BJ (cell line): ENCODE measurements at places on chromosomes 6 and 20. TPM values are rescaled to one million over a fixed set of nuclear protein-coding genes. Genes with fewer than 3 reads are reported as not detected.

- no peak for DNase-seq
These were observed 18.8 kb upstream of the EZR start for GRCh38 chr6:158837684-158838625.

DNA sequence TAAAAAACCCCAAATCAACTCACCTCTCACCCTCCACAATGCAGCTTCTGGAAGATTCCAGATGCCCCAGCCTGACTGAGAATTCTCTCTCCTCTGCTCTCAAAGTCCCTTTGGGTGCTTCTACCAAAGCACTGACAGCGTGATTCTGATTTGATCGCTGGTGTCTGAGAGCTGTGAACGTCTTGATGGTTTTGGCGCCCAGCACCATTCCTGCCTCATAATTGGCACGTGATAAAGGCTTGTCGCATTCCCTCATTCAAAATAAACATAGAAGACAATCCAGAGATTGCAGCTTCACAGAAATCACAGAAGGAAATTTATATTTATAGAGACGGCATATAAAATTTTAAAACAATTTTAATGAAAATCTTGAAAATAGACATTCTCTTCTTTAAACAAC is 24.1 kb upstream of the ECI2 start:
- DNase-seq: no peak

- DNase-seq: no peak
These were observed 75.2 kb upstream of the IYD start for GRCh38 chr6:150293423-150294173.

- no peak for DNase-seq
These were observed 31.1 kb downstream of the PHACTR2 start for GRCh38 chr6:143708889-143709288.

DNA sequence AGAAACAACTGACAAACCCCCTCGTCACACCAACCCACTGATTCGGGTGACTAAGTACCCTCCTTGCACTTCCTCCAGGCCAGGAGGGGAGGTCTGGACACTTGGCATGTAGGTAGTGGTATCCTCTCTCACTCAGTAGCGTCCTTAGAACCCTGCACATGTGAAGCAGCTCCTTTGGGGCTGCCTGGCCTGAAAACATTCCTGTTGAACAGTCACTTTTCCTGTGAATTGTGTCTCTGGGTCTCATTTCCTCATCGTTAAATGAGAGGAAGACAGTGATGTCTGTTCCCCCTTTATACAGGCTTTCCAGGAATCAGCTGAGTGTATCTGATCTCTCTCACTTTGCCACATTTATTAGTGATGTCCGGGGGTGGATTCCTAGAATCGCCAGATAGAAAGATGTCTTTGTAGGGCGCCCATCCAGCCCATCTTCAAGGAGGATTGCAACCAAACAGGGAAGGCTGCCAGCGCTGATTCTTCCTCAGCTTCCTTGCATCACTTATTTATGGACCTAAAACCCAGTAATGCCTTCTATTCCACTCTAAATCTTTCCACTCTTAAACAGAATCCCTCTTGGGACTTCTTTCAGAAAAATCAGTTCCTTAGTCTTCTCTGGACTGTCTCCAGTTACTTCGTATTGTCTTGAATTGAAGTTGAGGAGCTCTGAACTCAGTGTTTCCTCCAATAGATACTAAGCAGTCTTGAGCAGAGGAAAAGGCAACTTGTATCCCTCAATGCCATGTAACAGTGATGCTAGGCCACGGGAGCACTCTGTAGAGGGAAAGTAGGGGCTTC is 9.4 kb upstream of the POPDC3 start:
- no peak for DNase-seq

DNA sequence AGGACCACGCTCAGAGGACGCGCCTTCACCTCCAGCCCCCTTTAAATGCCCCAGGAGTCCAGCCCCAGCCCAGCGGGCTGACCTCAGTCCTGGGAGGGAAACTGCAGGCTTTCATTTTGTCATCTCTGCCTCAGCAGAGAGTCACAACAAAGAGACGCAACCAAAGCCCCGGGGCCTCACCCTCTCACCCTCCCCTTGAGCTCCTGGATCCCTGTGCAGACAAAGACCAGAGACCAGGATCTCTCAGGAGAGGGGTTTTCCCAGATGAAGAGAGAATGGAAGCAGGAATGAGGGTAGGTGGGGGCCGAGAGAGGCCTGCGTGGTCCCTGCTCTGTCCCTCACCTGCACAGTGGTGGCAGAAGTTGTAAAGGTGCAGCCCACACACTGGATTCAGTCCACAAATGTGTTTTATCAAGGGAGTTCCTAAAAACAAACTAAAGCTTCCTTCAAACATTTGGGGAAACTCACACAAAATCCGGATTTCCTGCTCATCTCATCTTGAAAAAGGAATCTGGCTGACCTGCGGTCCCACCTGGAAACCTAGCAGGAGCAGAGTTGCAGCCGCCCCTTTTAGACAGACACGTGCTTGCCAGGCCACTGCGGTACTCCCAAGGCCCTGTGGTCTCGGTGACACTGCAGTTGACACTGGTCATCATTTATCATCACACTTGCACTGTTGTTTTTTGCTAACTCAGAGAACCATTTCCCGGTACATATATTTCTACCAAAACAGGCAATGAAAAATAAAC is 27.1 kb downstream of the PTGIS start:
- no peak for DNase-seq

- DNase-seq: no peak
These were observed 1.0 kb downstream of the GNRH2 start for GRCh38 chr20:3044336-3044965.

GRCh38 chr20:4805663-4806449 is 84.1 kb downstream of the PRND start:
- DNase-seq: no peak

GRCh38 chr20:48231253-48231930 is 446.1 kb upstream of the SULF2 start:
- DNase-seq: no peak

DNA sequence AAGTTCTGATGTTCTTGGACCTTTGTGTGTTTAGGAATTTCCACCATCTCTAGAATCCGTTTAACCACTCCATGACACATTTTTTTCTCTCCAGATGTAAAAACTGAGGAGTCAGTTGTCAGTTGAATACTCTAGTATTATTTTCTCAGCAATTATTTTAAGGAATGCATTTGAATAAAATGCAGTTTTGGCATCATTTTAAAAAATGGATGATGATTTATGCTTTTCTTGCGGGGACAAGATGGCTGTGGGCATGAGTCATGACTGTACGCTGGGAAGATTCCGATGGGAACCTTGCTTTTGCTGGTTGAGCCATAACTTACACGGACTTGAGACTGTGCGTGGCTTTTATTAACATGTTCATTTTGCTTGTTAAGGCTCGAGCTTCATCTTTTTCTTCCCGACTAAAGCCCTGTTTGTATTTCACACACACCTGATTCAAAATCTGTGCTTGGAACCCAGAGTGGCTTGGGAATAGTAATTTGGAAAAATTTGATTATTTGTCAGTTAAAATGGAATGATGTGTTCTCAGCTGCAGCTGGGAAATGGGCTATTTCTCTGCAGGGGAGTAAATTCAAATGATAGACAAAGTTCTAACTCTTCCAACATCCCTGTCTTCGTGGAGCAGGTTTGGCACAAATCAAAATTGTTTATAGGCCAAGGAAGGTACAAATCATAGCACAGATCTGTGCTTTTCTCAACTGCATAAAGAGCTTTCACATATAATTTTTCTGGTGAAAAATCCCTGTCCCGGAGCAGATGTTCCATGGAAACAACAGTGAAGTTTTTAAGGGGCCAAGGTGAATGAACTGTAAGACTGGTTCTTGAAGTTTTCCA is 470.5 kb upstream of the JAG1 start:
- peak; percentile 88 for DNase-seq

- DNase-seq: no peak
These were observed 5.0 kb upstream of the BHLHE23 start for GRCh38 chr20:63011798-63012197.

DNA sequence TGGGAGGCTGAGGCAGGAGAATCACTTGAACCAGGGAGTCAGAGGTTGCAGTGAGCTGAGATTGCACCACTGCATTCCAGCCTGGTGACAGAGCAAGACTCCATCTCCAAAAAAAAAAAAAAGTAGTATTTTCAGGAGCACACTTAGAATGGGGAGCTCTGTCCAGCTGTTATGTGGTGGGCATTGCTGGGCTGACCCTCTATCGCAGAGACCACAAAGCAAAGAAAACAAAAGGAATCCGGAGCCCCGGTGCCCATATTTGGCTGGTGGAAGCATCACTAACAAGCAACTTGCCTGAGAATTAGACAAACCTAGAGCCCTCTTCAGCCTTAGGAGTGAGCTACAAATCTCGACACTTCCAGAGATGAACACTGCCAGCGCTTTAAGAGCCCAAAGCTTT is 137.3 kb upstream of the GPR6 start:
- no peak for DNase-seq

DNA sequence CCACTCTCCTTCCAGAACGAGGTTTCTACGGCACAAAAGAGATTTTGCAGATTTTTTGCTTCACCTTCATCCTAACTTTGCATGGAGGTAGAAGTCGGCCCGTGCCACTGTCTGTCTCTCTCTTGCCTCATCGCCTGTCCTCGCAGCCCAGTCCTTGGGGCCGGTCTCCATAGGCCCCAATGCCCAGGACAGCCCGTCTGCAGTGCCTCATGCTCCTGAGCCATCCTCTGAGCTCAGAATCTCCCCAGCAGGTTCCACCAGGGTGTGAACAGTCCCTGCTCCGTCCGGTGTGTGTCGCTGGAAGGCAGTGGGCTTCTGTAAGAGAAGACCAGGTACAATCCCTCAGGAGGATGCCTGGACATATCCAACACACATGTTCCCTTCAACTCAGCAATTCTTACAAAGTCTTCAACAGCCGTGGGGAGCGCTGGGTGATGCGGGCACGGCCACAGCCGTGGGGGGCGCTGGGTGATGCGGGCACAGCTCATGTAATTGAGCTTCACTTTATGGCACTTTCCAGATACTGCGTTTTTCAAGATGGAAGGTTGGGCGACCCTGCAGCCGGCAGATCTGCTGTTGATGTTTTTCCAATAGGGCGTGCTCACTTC is 231.9 kb downstream of the DLL1 start:
- DNase-seq: no peak

DNA sequence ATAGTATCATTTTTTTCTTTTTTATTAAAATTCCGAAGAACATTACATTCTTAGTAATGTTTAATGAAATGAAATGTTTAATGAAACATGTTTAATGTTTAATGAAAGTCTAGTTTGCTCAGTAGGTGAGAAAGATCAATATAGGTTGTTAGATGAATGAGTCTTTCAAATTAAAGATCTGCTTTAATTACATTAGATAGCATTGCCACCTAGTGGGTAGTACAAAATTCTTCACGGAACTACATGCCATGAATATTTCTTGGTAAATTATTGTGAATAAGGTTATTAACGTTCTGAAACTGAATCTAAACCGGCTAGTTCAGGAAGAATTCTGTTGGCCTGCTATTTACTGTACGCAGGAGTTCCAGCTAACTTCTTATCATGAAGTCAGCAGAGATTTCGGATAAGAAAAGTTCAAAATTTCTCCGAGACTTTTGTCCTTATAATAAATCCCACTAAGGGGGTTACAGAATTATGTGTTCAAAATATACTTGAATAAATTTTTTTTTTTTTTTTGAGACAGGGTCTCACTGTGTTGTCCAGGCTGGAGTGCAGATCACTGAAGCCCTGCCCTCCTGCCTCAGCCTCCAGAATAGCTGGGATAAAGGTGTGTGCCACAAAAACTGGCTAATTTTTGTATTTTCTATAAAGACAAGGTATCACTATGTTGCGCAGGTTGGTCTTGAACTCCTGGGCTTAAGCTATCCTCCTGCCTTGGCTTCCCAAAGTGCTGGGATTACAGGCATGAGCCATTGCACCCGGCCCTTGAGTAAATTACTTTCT is 7.9 kb upstream of the GMNN start:
- DNase-seq: no peak

GRCh38 chr20:31605902-31606803 is 1.1 kb downstream of the ID1 start:
- DNase-seq: no peak

DNA sequence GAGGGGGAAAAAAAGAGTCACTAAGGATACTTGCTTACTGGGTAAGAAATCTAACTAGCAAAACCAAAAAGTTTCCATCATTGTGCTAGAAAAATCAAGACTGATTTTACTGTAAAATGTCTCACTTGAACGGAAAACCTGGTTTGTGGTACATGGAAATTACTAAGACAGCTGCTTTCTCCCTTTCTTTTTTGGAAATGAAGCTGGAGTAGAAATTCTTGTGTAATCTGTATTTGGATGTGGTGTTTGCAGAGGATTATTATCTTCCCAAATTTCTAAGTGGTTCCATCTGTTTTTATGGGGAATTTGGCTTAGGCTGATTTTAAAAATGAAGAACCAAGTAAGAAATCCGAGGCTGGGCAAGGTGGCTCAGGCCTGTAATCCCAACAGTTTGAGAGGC is 20.4 kb downstream of the EPB41L2 start:
- DNase-seq: no peak

- DNase-seq: no peak
These were observed 33.5 kb upstream of the ADIG start for GRCh38 chr20:38547288-38548085.

DNA sequence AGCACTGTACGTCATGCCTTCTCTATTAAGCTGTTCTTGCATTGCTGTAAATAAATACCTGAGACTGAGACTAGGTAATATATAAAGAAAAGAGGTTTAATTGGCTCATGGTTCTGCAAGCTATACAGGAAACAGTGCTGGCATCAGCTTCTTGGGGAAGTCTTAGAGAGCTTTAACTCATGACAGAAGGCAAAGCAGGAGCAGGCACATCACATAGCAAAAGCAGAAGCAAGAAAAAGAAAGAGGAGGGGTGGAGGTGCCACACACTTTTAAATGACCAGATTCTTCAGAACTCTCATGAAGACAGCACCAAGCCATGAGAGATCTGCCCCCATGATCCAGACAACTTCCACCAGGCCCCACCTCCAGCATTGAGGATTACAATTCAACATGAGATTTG is 30.1 kb downstream of the CYB5R4 start:
- DNase-seq: no peak

- peak; percentile 44 for DNase-seq
These were observed 47.2 kb downstream of the TRERF1 start for GRCh38 chr6:42404484-42404883.

GRCh38 chr6:3808759-3809514 is 40.2 kb upstream of the FAM50B start:
- DNase-seq: peak; percentile 69

DNA sequence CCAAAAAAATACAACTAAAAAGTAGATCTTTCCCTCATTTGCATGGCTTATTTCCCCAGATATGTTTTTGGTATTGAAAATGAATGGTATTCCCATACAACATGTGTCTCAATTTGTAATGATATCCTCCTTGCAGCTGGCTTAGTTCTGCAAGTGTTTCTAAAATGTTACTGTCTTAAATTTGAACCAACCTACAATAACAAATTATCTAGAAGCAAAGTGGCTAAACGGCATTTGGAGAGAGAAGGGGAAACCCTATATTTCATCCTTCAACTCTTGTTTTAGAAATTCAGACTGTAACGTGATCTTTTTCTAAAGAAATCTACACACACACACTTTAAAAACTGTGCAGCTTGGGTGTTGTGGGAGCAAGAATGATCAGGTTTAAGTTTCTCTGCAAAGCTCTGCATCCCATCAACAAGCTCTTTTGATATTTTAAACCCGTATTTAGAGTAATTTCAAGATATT is 153.0 kb downstream of the SOBP start:
- no peak for DNase-seq

The PTCHD4 gene
- polyA plus RNA-seq: 2.1 and 3.1 TPM in 2 replicates

The PAQR8 gene
- 2.2 and 2.3 TPM in 2 replicates for polyA plus RNA-seq

The VTA1 gene
- 66.7 and 115 TPM in 2 replicates for polyA plus RNA-seq

The CAGE1 gene
- polyA plus RNA-seq: not detected in 2 replicates

The CCNC gene
- polyA plus RNA-seq: 32.3 and 44.8 TPM in 2 replicates

The CLVS2 gene
- polyA plus RNA-seq: under 0.01 TPM in 1 of 2 replicates, not detected in the other

The SLC17A4 gene
- polyA plus RNA-seq: not detected in 2 replicates

The GSTA4 gene
- polyA plus RNA-seq: 20.9 and 35.1 TPM in 2 replicates

The ABT1 gene
- 16.1 and 18.4 TPM in 2 replicates for polyA plus RNA-seq

The NT5E gene
- polyA plus RNA-seq: 63.0 and 99.2 TPM in 2 replicates

The EEF1A2 gene
- polyA plus RNA-seq: 8.3 and 9.4 TPM in 2 replicates
